ENCODE measurements at places on chromosomes 6 and 20.

DNA sequence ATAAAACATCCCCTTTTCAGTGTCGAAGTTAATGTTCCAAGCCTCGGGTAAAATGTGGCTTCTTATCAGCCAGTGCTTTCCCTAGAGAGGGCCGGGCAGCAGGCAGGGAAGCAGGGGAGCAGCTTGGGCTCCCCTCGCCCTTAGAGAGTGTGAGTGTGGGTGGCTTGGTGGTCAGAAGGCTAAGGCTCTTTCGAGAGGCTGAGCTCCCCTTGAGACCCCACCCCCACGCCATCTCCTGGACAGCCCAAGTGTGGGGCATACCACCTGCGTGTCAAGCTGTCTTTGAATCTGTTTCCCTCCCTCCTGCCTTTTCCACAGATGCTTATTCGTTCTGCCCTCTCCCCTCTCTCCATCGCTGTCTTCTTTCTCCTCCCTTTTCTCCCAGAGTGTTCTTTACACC is 95.1 kb upstream of the FOXP4 start:
- DNase-seq, result no peak

DNA sequence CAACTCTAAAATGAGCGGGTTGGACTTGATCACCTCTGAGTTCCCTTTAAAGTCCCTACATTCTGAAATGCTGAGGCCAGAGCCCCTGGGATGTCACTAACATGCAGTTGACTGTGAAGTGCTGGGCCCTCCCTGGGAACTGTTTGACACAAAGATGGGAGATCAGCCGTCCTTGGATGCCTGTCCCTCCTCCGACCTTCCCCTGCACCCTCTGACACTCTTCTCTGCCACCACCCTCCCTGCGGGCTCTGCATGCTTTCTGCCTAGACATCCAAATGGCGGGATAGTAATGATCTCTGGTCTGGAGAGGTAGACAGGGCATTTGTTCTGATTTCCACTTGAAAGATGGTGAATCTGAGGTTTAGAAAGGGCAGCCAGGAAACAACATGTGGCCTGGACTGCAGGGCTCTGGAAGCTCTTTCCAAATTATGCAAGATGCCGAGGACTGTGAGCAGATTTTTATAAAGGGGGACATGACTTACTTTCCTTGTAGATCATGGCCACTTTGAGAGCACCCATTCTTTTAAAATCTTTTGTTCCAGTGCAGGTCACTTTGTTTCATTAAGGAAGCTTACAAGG is 113.2 kb downstream of the ZDHHC14 start:
- no peak for DNase-seq

DNA sequence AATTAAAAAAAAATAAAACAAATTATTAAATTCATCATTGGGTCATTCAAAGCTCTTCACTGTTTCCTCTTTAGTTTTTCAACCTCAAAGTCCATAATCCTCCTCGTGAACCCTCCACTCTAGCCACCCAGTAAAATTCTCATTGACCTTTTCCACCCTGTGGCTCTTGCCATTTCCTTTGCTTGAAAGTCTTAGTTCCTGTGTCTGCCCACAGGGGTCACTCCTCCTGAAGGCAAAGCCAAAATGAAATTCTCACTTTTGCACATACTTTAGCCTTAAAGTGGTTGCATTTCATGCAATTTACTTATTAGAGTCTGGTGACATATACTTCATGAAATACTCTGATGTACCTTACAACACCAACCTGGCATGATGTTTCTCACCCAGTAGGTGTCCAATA is 263.7 kb downstream of the BMP2 start:
- no peak for DNase-seq

DNA sequence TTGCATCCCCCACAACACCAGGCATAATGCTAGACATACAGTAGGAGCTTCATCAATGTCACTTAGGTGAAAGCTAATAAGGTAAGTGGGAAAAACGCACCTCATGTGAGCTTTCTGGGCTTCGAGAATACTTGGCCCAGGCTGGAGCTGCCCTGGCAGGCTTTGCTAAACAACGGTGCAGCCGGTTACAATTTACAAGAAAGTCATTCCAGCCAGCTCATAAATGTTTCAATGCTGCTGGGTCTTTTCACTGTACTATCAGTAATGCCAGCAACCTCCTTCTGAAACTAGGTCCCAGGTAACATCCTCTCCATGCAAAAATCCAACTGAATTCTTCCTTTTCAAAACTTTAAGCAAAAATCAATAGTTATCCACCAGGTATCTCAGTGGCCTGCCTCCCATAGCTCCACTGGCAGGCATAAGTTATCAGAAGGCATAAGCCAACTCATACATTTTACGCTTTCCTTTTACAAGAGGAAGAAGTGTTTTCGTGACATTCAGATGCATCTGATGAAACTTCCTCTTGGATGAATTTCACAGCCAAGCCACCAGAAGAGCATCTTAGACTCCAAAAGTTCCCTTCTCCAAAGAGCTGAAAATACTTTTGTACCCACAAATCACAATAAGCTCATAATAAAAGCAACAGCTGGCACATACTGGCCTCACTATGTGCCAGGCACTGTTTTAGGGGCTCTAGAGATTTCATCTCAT is 56.3 kb downstream of the RTN4IP1 start:
- no peak for DNase-seq

DNA sequence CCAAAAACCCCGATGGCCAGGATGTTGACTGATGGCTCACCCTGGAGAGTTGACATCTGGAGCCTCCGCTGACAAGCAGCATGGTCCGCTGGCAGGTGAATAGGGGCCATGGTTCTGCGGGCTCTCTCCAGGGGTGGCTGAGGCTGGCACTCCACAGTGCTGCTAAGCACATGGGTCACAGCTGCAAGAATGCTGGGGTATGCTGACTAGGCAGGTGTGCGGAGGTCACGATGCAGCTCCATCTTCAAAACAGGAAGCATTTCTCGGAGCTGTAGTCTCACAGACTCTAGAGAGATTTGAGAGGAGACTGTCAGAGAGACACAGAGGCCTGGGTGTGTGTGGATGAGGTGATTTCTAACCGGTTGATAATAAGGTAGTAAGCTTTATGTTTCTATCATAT is 341.6 kb downstream of the NRN1 start:
- no peak for DNase-seq

GRCh38 chr6:18488004-18488403 is 100.9 kb downstream of the RNF144B start:
- no peak for DNase-seq

GRCh38 chr6:151307501-151307900 is 67.7 kb downstream of the AKAP12 start:
- DNase-seq, result no peak

DNA sequence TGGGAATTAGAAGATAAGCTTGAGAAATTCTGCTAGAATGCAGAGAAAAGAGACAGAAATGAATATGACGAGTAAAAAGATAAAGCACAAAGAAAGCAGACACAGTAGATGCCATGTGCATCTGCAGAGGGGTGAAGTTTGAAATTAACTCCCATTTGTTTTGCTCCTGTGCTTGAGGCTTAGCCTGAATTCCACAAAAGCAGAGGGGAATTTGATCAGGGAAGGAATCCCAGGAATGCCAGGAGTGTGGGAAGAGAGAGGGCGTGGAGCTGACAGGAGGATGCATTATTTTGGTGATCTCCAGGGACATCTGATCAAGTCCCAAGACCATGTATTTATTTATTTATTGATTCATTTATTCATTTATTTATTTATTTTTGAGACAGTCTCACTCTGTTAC is 55.6 kb downstream of the SLC22A1 start:
- no peak for DNase-seq

DNA sequence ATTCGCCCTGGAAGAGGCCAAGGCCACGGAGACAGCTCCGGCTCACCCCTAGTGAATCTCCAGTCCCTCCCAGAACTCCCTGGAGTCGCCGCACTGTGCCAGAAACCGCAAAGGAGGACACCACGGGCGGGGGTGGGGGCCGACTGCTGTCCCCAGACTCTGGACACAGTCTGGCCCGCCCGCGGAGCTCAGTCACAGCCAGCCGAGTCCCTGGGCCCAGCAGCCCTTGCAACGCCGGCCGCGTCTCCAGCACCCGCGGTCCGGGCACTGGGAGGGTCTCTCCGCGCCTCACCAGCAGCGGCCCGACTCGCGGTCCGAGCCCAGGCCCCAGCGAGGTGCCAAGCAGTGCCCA is 518 bp downstream of the PEX6 start:
- peak; percentile 26 for DNase-seq

- no peak for DNase-seq
These were observed 65.8 kb downstream of the MAP3K4 start for GRCh38 chr6:161057103-161058091.

DNA sequence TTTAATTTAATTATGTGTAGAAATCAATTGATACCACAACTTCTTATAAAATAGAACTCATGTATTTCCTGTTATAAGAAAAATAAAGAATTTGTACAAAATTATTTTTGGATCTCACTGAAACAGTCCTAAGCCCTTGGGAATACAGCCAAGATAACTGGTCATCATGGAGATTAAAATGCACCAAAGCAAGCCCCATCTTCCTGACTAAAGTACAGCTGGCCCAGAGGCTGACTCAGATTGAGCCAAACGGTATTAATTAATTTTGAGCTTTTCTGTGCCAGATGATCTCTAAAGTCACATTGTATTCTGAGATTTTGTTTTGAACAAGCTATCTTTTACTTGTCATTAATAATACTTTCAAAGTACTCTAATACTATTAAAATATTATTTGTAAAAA is 978.5 kb downstream of the TBC1D32 start:
- DNase-seq, result no peak

DNA sequence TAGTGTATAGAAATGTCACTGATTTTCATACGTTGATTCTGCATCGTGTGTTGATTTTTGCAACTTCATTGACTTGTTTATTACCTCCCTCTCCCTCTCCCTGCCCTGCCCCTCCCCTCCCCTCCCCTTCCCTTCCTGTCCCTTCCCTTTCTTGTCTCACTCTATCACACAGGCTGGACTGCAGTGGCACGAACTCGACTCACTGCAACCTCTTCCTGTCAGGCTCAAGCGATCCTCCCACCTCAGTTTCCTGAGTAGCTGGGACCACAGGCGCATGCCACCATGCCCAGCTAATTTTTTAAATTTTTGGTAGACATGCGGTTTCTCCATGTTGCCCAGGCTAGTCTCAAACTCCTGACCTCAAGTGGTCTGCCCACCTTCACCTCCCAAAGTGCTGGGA is 19.2 kb upstream of the PPP1R14C start:
- no peak for DNase-seq

DNA sequence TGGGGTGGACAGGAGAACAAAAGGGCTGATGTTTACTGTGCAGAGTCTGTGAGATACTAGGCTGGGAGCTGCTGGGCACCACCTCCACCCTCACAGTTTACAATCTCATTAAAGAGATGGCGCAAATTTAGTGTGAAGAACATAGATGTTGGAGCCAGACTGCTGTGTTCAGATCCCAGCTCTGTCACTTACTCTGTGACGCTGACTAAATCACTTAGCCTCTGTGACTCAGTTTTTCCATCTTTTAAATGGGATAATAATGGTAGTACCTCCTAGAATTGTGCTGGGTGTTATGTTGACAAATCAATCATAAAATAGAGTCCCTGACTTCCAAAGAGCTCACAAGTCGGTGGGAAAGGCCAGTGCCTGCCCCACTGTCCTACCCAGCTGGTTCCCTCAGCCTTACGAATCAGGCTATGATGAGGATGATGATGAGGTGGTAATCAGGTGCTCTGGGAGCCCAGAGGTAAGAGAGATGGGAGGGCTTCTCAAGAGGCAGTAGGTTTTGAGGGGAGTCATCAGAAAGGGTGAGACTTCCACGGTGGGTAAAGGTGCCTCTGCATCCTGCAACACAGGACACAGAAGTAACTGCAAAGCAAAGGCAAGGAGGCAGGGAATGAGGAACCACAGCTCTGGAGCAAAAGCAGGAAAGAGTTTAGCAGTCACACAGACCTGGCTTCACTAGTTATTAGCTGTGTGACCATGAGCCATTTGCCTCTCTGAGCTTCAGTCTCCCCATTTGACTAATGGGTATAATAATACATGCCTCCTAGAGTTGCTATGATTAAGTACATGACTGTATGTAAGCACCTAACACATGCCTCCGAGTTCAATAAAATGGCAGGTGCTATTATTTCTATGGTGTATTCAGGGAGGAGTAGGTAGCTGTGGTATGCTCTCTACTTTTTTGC is 8.9 kb downstream of the FYN start:
- no peak for DNase-seq

DNA sequence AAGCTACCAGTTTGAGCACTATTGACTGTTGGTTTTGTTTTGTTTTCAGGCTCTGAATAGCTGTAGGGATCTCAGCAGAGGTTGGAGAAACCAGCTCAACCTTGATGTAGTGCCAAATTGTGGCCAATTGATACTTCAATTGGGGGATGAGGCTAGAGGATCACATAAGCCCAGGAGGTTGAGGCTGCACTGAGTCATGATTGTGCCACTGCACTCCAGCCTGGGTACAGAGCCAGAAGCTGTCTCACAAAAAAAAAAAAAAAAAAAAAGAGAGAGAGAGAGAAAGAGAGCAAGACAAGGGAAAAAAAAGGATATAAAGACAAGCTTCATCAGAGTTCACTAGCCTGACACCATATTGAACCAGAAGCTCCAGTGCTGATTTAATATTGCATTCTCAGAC is 702.1 kb downstream of the FRK start:
- DNase-seq, result no peak

DNA sequence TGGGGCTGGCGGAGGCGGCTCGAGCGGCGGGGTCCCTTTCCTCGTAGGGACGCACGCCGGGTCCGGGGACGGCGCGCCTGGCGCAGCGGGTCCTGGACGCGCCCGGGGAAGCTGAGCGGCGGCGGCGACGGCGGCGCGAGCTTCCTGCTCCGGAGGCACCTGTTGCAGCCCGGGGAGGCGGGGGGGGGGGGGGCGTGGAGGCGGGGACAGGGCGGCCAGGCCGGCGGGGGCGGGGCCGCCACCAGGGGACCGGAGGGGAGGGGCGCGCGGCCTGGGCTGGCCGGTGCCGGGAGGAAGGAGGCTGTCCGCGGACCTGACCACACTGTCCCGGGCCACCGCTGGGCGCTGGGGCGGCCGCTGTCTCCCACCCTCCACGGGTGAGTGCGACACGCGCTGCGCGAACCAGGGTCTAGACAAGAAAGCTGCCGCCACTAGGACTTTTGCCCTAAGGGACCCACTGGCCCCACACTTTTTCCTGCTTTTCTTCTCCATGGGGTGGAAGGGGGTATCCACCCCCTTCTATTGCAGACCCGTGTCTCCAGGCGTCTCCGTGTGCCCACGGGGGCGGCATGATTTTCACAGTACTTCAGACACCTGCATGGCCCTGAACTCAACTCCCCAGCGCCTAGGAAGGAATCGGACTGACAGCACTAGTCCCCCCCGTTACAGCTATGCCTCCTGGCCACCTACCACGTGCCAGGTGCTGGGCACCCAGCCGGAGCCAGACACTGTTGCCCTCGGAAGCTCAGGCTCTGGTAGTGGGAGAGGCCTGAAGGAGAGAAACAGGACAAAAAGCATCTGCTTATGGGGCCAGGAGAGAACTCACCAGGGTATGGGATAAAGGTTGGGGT is at the start of gene NFATC2:
Gene NFATC2 (minus strand): TSS at position 149 of the 851 bp plus-strand sequence. CDS start 220 bp downstream, outside the sequence.
- DNase-seq, result no peak

GRCh38 chr6:42225029-42225339 is 7.3 kb upstream of the MRPS10 start:
- no peak for DNase-seq

DNA sequence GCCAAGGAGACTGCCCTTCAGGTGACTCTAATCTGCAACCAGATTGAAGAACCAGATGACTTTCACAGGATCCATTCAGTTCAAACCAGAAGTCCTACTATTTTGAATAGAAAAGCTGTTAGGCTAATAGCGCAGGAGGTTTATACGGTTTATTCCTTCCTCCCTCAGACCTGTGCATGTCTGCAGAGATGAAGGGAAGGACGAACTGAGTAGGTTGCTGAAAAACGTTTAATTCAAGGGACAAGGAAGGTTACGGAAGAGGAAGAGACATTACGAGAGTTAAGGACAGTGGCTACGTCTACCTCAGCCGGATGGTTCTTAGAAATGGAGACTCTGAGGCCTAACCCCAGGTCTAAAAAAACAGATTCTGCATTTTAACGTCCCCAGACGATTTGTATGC is 978 bp downstream of the AURKA start:
- DNase-seq, result no peak
